Neuronal stem cell (in vitro differentiated cells): ENCODE measurements at places on chromosomes 7 and 10.

DNA sequence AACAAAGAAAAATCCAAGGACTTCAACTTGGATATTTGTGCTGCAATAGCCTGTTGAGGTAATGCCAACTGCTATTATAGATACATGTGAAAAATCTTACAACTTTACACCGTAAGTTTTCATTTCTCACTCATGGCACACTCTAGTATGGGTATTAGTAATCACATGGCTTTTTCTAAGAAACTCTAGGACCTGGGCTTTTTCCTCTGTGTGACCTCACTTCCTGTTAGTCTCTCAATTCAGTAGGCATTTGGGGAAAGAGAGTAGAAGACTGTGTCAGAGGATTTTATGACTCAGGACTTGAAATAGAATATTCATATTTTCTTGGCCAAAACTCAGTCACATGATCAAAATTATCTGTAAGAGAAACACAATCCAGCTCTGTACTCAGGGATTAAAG is 1049.9 kb downstream of the REEP3 start:
- DNase-seq = no peak

- no peak for DNase-seq
These were observed 79.4 kb upstream of the CYP2C9 start for GRCh38 chr10:94859086-94859485.

DNA sequence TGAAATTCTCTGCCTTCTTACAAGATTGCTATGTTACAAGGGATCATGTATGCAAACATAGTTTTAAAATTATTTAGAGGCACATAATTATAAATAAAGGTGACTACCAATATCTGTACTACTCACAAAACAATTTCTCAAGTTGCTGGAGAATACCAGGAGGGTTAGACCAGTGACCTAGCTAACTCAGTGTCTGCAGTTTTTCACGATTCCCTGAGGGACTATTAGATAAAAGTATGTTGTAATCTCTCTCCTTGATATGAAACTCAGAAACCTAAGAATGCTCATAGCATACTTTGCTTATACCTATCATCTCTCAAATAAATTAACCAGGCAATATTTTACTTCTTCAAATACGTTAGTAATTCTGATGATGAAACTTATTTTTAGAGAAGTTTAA is 534.0 kb upstream of the ANKRD30A start:
- no peak for DNase-seq

DNA sequence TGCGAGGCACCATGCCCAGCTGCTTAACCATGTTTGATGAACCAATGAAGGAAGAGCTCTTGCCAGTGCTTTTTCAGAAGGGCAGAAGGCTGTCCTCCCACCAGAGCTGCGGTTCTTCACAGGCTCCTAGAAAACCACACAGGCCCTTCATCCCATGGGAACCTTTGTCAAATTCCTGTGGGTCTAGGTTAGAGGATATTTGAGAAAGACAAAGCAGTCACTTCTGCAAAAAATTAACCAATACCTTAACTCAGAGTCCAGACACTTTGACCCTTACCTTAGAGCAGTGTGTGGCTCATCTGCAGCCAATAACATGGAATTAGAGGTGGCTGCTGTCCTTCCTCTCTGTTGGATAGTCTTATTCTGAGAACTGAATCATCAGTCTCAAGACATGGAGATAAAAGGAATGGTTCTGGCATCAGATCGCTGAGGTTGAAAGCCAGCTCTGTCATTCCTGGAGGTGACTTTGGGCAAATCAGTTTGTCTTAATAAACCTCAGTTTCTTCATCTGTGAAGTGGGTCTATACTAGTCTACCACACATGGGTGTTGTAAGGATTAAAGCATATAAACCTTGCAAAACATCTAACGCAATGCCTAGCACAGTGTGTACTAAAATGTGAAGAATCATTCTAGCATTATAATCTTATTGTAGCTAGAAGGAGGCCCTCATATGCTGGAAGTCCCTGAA is 65.1 kb upstream of the PIP4K2A start:
- DNase-seq = no peak

- no peak for DNase-seq
These were observed 59.3 kb downstream of the NUDCD3 start for GRCh38 chr7:44431091-44431608.

DNA sequence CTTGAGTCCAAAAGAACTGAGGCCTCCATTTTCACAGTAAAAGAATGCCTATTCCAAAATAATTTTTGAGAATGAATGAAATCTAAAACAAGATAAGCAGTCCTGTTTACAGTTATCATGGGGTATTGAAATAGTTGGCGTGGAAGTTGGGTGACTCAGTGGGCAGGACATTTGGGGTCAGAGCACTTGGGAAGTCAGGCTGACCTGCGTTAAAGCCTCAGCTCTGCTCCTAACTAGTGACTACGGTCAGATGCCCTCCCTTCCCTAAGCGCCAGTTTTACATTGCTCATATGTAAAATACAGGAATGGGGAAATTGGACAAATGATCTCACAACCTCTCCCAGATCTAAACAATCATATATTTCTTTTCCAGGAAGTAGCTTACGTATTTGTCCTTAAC is 2.3 kb upstream of the PAPSS2 start:
- no peak for DNase-seq

GRCh38 chr7:128425850-128426249 is 16.1 kb upstream of the IMPDH1 start:
- DNase-seq = peak; percentile 69

- DNase-seq = no peak
These were observed 83.7 kb downstream of the RBM33 start for GRCh38 chr7:155728116-155728515.

GRCh38 chr10:37865264-37865663 is 7.9 kb upstream of the ZNF248 start:
- no peak for DNase-seq

- DNase-seq = no peak
These were observed 9.8 kb upstream of the GIMAP5 start for GRCh38 chr7:150727381-150727780.

DNA sequence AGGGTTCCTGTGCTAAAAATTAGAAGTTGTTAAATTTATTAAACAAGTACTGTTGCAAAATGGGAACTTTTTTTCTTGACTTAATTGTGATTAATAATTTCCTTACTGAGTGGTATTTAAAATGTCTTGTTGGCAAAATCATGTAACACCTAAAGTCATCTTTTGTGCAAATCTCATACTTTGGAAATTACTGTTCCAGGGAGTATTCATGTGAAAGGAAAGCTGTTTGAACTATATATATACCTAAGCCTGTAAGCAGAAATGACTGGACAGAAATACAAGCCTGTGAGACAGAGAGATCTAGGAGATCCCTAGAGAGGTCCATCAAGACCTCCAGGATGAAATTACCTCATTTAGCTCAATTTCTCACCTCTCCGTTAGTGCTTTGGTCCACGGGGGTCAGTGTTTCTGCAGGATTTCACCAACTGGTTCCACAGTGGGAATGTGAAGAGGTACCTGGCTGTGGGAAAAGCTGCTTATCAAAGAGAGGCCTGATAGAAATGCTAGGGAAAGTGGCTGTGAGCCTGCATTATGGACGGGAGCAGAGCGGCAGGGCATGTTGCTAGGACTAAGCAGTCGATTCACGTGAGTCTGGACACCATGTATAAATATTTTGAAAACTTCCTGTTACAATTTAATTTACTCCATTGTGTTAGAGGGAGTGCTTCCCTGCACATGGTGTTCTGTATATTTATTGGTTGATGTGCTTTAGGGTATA is 7.9 kb downstream of the LUC7L2 start:
- no peak for DNase-seq

GRCh38 chr10:13751191-13751764 is 164.5 kb downstream of the PRPF18 start:
- DNase-seq = no peak

GRCh38 chr7:133869556-133869955 is 257.6 kb upstream of the LRGUK start:
- DNase-seq = no peak

DNA sequence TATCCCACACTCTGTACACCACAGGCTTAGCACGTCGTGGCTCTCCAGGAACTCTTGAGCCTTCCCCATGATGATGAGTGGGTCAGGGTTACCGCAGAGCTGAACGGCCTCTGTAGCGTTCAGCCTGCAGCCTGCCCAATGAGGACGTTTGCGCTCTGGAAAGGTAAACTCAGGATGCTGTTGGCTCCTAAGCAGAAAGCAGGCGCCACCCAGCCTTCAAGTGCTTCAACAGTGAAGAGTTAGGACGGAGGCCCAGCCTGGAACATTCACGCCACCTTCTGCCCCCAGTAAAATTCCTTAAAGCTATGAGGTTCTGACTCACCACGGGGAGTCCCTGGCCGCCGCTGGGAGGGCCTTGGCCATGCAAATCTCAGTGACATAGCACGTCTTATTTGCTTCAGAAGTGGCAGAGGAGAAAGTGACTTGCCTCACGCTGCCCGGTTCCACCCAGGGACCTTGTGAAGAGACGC is 161.5 kb upstream of the SH2B2 start:
- no peak for DNase-seq

DNA sequence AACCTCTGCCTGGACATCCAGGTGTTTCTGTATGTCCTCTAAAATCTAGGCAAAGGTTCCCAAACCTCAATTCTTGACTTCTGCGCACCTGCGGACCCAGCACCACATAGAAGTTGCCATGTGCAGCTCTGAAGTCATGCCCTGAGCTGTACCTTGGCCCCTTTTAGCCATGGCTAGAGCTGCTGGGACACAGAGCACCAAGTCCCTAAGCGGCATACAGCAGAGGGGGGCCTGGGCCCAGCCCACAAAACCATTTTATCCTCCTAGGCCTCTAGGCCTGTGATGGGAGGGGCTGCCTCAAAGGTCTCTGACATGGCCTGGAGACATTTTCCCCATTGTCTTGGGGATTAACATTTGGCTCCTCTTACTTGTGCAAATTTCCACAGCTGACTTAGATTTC is 14.6 kb downstream of the TMEM243 start:
- no peak for DNase-seq

GRCh38 chr7:48710995-48711394 is 213.4 kb upstream of the CDC14C start:
- no peak for DNase-seq

DNA sequence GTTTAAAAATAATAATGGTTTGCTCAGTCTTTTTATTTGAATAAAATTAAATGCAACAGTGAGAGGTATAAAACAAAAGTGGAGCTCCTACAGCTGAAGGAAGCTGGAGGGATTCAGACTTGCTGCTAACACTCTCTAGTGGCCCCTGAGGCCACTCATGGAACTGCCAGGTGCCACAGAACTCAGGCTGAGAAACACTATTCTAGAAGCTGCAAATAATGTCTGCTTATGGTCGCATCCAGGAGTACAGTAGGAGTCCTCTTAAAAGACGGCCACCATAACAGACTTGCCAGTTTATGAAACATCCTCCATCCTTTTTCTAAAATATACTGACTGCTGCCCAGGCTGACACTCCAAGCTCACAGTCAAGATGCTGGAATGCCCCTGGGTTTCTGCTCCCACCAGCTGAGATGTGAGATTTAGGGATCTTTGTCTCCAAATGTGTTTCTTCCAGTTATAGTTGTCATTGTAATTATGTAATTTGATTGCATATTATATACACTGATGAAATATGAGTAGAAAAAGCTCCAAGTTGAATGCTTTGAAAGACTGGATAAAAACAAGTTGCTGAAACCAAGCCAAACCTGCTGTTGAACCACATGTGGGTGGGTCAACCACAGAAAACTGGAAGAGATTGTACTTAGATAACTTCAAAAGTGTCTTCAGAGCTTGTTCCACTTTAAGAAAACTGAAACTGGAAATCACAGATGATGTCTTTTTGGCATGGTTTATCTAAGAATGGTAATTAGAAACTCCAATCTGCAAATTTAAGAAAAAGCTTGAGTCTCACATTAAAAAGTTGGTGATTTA is 213.7 kb upstream of the AOAH start:
- DNase-seq = no peak

DNA sequence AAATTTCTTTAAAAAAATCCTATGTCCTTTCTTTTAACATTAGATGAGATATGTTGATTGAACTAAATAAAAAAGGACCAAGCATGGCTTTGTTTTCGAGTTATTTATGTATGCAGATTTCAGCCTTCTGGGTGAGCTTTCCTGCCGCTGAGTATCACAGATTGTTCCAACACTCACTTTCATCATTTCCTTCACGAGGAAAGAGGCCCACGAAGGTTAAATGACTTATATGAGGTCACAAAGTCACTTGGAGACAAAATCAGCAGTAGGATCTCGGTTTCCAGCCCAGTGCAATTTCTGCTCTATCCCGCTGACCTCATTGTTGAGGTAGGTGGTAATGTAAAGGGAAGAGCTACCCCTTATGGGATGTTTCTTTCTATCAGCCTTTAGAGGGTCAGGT is 226.8 kb downstream of the SKAP2 start:
- no peak for DNase-seq

- DNase-seq = no peak
These were observed 50.3 kb downstream of the MAD1L1 start for GRCh38 chr7:2182461-2182860.

DNA sequence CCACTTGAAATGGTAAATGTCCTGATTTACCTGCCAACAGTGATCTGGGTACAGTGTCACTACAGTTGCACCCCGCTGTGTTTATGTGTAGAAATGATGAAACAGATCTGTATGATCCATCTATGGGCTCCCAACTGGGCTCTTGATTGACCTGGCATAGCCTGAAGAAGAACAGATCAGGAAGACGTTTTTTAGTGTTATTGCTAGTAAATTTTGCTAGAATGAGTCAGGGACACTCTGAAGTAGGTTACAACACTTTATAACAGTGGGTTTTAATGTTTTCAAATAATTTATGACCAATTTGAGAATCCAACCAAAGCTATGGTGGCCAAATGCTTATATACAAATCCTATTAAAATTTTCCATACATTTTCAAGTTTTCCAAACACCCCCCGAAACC is 110.3 kb downstream of the DKK1 start:
- no peak for DNase-seq

GRCh38 chr7:47327698-47328391 is 254.1 kb downstream of the TNS3 start:
- peak; percentile 84 for DNase-seq

DNA sequence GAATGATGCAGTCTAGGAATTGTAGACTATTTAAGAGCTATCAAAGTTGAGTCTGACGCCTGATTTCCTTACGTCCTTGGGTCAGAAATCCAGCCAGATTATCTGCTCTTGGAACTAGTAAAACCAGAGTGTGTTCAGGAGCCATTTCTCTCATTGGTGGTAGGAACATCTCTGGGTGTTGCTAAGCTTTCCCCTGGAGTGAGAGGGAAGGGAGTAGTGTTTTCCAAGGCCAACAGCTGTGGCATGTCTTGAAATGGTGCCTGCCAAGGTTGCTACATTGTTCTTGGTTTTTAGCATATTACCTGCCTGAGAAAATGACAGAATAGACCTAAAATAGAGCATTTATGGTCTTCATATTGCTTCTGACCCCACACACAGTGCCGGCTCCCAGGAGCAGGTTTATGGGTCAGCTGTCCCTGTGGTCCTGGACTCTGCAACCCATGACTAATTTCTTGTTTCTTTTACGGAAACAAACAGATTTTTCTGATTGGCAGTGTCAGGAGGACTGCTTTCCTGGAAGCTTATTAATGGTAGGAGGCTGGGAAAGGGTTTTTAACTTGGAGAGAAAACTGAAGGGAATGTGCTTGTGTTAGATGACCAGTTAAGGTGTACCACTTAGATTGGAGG is 17.5 kb downstream of the GBF1 start:
- DNase-seq = no peak

GRCh38 chr7:35596061-35596460 is 98.9 kb downstream of the HERPUD2 start:
- DNase-seq = no peak

- no peak for DNase-seq
These were observed 105.3 kb upstream of the TNRC18 start for GRCh38 chr7:5528815-5529442.
